NCI-H1417 (cell line): ENCODE measurements at places on chromosomes 4 and X.

DNA sequence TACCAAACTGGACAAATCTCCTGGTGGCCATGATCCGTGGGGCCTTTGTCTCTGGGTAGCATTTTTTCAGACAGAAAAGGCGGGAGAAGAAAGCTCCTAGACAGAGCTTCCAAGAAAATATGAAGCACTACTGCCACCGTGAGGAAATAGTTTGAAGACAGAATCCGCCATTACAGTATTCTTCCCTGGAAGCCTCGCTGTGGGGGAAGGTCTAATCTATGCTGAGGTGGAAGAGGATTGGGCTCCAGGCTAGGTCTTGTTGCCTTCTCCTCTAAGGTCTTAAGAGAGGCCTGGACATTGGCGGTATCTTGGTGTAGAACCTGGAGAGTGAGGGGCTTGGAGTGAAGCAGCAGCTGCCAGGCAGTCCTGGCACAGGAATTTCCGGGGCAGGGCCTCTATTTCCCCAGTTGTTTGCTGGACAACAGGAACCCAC is 218.9 kb downstream of the OR13H1 start:
- peak; percentile 94 for DNase-seq

- no peak for DNase-seq
These were observed 65.8 kb downstream of the BCOR start for GRCh38 chrX:40031911-40032310.

- DNase-seq: peak; percentile 34
These were observed 49.2 kb downstream of the IRF2 start for GRCh38 chr4:184424993-184425758.

- no peak for DNase-seq
These were observed 95.8 kb upstream of the ELOVL6 start for GRCh38 chr4:110294165-110294564.

DNA sequence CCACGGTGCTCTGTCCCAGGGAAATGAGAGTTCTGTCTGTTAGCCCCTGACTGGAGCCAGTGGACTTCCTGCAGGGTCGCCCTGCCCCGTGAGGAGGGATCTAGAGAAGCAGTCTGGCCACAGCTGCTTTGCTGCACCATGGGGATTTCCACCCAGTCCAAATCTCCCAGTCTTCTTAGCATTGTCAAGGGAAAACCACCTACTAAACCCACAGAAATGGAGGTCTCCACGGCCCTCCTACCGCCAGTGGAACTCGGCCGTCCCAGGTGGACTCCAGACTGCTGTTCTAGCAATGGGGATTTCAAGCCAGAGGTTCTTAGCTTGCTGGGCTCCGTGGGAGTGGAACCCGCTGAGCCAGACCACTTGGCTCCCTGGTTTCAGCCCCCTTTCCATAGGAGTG is 133.3 kb upstream of the PCDH7 start:
- DNase-seq: no peak

GRCh38 chr4:54234497-54235205 is 5.6 kb downstream of the PDGFRA start:
- DNase-seq: peak; percentile 33

- no peak for DNase-seq
These were observed 212.9 kb downstream of the CBR4 start for GRCh38 chr4:168797194-168797593.

DNA sequence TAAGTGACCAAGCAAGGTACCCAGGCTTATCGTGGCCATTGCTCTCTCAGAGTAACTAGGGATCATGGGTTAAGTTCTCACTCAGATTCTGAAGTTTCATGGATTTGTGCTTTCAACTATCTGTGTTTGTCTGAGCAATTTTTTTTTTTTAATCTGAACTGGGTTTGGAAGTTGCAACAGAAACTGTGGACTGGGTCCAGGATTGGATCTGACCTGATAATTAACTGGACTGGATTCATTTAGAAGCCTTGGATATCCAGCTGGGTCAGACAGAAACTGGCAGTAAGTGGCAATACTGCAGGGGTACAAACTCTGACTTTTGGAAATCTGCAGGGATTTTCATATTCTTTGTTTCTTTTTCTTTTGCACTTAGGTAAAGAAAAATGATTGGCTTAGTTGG is 38.7 kb upstream of the FGF2 start:
- DNase-seq: no peak

DNA sequence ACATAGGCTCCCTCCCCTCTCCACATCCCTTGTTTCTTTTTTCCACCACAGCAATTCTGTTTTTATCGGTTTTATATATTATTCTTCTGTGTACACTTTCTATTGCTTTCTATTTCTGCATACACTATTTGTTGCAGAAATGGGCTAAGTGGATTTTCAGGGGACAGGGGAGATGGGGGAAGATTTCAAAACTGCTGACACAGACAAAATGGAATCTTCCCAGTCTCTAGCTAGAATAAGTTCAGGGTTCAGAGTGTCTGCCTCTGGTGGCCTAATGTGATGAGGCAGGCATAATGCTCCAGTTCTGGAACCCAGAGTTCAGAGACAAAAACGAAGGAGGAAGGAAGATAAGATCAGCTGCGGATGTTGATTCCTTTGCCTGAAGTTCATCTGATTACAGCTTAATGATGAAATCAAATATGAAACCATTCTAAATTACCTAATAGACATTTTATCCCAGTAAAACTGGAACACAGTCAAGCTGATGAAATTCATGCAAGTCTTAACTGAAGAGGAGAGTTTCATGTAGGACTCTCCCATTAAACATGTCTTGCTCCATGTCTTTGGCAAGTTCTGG is 447.1 kb downstream of the AFF2 start:
- DNase-seq: no peak

GRCh38 chr4:48635980-48636379 is 144.1 kb downstream of the FRYL start:
- no peak for DNase-seq

DNA sequence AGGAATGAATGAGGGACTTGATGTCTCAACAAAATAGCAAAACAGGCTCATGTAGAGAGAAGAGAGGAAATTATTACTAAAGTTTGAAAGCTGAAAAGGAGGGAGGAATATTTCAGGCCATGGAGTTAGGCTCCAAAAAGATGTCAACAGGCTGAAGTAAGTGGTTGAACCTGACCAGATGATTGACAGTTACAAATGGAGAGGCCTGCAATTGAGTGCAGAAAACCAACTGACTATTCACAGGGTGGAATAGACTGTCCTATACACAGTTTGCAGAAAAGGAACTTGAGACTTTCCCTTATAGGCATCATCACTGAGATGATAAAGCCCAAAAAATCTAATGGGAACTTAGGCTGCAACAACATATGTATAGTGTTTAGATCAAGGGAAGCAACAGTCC is 233.3 kb downstream of the AR start:
- no peak for DNase-seq

DNA sequence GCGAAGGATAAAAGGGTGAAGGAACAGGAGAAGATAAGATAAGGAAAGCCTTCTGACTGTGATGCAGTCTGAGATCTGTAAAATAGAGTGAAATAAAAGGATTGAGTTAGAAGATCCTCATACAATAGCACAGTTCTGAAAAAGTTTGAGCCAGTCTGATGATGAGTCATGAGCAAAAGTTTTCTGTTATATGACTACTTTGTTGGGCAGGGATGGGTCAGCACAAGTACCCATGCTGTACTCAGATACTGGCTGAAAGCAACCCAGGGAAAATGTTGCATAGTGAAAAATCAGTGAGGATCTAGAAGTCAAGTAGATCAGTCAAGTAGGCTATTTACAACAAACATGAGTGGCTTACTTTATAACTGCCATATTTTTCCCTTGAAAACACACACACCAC is 253.5 kb downstream of the PCDH10 start:
- DNase-seq: no peak

GRCh38 chrX:68114573-68115129 is 318.6 kb downstream of the OPHN1 start:
- DNase-seq: no peak
